ENCODE measurements at places on chromosomes 16 and 17.

DNA sequence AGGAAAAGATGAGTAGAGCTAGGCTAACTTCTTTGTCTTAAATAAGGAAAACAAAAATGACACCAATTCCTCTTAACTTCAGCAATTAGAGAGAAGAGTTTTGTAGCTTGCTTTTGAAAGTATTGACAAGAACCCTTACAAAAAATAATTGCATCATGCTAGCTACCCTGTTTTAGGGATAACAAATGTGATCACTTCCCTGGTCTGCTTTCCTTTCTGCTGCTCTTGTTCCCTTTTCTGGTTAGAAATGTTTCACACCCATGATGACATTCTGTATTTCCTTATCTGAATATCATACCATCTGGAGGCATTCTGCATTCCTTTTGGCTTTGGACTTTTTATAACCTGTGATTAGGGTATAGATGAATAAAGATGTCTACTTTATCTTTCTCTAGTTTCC, 9.9 kb upstream of the SMIM36 start:
- no peak for DNase-seq

- DNase-seq, result no peak
These were observed 408.9 kb downstream of the PMP22 start for GRCh38 chr17:14856176-14856575.

- no peak for DNase-seq
These were observed 116.3 kb downstream of the AMFR start for GRCh38 chr16:56309008-56309407.

GRCh38 chr17:51636291-51636690, 375.9 kb downstream of the UTP18 start:
- no peak for DNase-seq

GRCh38 chr17:3870871-3871306, 22.0 kb downstream of the CAMKK1 start:
- DNase-seq, result peak; percentile 14

- no peak for DNase-seq
These were observed 350.1 kb upstream of the EEF2KMT start for GRCh38 chr16:5447734-5448133.

DNA sequence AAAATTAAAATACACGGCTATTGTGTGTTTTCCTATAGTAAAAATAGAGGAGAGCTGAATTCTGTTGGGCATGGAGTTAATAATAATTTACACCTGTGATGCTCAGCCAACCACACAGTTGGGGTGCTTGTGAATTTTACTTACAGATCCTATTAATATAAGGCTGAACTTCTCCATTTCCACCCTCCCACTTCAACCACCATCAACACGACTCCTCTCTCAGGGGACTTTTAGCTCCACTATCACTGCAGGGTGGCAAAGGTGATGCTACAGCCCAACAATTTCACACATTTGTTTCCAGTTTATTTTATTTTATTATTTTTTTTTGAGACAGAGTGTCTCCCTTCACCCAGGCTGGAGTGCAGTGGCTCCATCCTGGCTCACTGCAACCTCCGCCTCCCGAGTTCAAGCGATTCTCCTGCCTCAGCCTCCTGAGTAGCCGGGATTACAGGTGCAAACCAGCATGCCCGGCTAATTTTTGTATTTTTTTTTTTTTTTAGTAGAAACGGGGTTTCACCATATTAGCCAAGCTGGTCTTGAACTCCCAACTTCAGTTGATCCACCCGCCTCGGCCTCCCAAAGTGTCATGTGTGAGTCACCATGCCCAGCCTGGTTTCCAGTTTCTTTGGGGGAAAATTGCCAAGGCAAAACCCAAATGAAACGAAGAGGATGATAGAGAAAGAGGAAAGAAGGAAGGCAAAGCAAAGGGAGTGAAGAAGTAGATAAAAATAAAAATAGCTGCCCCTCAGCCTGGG, 57.9 kb downstream of the GNA13 start:
- DNase-seq, result no peak

- peak; percentile 15 for DNase-seq
These were observed 62.6 kb downstream of the PRKCA start for GRCh38 chr17:66364990-66365490.

- DNase-seq, result no peak
These were observed 83.0 kb downstream of the OR1D5 start for GRCh38 chr17:2980211-2980903.

- no peak for DNase-seq
These were observed 8.6 kb downstream of the MAP2K3 start for GRCh38 chr17:21292867-21293830.

- DNase-seq, result no peak
These were observed 183.1 kb upstream of the PSMD7 start for GRCh38 chr16:74113545-74113944.

GRCh38 chr16:68374246-68374805, 63.5 kb downstream of the PRMT7 start:
- no peak for DNase-seq

GRCh38 chr16:24668481-24669061, 60.9 kb upstream of the TNRC6A start:
- DNase-seq, result no peak

- DNase-seq, result no peak
These were observed 11.0 kb downstream of the GSG1L start for GRCh38 chr16:28052274-28053128.

DNA sequence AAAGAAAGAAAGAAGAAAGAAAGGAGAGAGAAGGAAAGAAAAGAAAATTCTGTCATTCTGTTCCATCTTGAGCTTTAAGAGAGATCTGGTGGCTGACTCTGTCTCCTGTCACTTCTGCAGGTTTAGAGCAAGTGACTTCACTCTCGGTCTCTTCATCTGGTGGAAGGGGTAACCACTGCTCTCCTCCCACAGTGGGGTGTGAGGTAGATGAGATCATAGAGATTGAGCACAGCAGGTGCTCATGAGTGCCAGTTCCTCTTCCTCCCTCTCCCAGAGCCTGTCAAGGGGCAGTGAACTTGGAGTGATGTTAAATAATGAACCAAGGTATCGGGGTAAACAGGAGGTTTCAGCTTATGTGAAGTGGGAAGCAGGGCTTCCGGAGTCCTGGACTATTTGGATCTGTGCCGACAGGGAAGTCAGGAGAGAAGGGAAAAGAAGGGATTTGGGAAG, 47.7 kb downstream of the BEAN1 start:
- peak; percentile 71 for DNase-seq

DNA sequence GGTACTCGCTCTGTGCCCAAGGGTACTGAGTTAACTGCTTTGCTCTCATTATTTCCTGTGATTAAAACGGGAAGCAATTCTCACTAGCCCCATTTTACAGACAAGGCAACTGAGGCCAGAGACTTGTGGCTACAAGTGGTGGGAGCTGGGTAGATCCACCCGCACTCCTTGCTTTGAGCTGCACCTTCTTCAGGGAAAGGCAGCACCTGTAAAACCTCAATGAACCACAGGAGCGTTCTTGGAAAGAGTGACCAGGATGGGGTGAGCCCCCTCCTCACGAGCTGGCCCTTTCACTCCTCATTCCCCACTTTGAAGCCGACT, 80.0 kb downstream of the TIMM22 start:
- no peak for DNase-seq

DNA sequence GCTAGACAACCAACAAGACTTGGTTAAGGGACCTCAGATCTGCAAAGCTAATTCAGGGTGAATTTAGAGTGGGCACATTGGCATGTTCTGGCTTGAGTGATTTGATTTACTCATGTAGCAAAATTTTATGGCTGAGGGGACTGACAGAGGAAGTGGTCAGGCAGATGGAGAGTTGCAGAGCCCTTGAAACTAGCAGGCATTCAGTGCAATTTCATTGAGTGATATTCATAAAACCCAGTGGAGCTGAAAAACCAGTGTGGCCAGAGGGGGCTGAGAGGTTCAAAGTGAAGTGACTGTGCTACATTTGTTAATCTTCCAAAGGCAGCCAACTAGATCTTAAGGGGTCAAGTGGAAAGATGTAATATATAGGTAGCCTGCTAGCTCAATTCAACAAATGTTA, 2.2 kb upstream of the TMEM94 start:
- no peak for DNase-seq

DNA sequence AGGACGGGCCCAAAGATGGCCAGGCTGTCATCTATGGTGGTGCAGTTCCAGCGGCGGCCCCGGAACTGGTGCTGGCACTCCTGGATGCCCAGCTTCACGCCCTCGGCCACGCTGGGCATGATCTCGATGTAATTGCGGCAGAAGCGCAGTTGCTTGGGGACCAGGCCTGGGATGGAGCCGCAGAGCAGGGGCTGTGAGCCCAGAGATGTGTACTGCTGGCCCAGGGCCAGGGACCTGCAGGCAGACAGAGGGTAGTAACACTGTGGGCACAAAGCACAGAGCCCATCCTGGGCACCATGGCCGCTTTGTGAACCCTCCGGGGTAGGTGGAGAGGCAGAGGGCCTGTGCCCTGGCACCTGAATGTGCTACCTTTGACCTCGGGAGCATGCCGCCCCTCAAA, 44.8 kb downstream of the WNT3 start:
- DNase-seq, result no peak

- DNase-seq, result no peak
These were observed 31.4 kb upstream of the CHMP6 start for GRCh38 chr17:80960037-80960796.

- peak; percentile 55 for DNase-seq
These were observed 4.4 kb downstream of the TP53I13 start for GRCh38 chr17:29572691-29573557.

DNA sequence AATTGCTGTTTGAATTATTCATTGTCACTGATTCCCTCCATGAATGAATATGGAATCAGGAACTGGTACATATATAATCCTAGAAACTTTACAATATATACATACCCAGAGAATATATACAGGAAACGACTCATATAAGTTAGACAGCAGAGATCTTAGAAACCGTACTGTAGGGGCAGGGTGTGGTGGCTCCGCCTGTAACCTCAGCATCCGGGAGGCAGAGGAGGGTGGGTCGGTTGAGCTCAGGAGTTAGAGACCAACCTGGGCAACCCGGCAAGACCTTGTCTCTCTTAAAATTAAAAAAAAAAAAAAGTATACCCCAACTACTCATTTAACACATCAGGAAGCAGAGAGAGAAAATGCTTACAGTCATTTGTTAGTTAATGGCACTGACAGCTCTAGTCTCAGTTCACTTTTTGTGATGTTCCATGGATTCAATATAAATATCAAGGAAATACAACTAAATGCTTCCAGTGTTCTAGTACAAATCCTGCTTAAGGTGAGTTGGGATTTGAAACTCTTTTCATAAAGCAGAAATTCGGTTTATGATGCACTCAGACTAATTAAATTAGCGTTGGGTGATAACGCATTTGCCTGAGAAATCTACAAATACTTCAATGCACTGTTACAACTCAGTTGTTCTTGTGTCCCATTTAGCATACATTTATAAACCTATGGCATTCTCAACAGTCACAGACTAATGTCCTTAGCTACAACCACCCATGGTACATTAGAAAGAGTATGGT, 5.6 kb downstream of the GLG1 start:
- peak; percentile 79 for DNase-seq

DNA sequence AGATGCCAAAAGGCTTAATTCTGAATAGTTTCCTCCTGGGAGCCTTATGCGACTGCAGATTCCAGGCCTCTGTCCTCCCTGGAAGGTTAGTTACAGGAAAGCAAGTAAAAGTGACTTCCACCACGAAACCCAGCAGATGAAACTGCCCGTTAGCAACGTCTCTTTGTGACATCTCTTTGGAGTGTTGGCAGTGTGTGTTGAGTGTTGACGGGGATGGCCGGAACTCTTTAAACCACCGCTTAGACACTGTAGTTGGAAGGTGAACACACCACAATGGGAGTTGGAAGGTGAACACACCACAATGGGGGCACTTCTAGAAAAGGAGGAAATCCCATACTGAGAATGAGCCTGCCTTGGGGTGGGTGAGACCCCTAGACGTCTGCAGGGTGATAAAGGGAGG, 858 bp downstream of the SKAP1 start:
- DNase-seq, result peak; percentile 59

DNA sequence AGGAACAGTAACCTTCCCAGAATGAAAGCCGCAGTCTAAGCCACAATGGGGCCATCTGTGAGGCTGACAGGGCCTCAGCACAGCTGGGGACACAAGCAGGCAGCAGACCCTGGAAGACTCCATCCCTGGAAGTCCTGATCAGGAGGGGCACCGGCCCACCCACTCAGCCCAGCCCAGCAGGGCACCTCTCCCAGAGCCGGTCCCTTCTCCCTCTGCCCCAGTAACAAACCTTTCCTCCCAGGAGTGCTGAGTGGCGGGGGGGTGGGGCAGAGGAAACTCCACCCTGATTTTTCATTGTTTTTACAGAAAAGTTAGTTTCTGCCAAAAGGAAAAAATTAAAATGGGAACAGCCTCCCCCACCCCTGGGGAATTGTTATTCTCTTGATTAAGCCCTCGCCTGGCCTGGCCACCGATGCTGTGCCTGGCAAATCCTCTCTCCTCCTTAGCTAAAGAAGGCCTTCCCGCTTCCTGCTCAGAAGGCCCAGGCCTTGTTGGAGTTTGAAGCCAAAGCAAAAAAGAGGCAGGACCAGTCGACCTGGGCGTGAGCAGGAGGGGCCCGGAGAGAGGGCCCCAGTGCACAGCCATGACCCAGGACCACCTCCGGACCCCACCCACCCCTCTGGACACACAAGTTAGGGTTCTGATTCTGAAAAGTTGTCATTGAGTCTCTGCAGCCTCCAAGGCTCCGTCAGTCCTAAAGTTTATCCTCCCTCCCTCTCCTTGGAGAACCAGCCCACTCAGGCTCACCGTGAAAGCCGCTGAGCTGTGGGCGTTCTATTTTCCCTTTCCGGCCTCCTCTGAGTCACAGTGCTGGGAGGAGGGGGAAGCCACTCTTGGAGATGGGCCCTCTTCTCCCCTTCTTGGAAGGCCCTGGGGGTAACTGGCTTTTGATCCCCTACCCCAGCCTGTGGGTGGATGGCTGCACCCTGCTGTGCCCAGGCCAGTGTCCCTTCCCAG, 128.4 kb upstream of the TNRC6C start:
- no peak for DNase-seq

GRCh38 chr16:10668322-10669045, 26.2 kb downstream of the TEKT5 start:
- no peak for DNase-seq

All from CD4-positive, alpha-beta T cell treated with Interleukin-10 for 1 hour (primary cell).